RPMI8226 (cell line): ENCODE measurements at places on chromosomes 7 and 10.

- DNase-seq = no peak
These were observed 14.6 kb downstream of the DRGX start for GRCh38 chr10:49381111-49381900.

GRCh38 chr7:126755381-126755780, 497.4 kb downstream of the GRM8 start:
- DNase-seq = no peak

GRCh38 chr10:37488792-37489657, 363.6 kb downstream of the ANKRD30A start:
- DNase-seq = no peak

GRCh38 chr10:17216901-17217395, 11.1 kb upstream of the VIM start:
- no peak for DNase-seq

GRCh38 chr7:111198255-111198654, 107.3 kb downstream of the LRRN3 start:
- no peak for DNase-seq

GRCh38 chr10:3853547-3854303, 68.7 kb upstream of the KLF6 start:
- DNase-seq = no peak

DNA sequence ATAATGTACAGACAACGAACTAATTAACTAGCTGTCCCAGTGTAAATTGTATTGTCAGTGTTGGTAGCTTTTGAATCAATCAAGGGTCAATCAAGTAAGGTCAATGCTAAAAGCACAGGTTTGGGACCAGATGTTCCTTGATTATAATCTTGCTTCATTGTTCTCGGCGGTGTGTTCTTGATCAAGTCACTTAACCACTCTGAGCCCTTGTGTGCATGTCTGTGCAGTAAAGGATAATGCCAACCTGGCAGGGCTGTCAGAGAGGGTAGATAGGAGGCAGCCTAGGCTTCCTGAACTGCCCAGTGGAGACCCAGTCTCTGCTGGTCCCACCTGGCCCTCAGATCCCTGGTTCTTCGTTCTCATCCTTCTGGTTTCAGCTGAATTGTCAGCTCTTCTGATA, 221.0 kb downstream of the EMX2 start:
- no peak for DNase-seq

DNA sequence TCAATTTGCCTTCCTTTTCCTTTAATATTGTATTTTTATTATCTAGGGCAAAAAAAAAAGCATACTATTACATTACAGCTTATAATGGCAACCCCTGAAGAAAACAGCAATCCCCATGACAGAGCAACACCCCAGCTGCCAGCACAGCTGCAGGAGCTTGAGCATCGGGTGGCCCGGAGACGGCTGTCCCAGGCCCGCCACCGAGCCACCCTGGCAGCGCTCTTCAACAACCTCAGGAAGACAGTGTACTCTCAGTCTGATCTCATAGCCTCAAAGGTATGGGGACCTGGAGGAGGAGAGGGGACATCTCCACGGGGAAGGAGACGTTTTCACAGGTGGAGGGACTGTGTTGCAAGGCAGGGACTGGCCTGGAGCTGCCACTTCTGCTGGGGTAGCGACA, 6.8 kb downstream of the STRA8 start:
- no peak for DNase-seq

DNA sequence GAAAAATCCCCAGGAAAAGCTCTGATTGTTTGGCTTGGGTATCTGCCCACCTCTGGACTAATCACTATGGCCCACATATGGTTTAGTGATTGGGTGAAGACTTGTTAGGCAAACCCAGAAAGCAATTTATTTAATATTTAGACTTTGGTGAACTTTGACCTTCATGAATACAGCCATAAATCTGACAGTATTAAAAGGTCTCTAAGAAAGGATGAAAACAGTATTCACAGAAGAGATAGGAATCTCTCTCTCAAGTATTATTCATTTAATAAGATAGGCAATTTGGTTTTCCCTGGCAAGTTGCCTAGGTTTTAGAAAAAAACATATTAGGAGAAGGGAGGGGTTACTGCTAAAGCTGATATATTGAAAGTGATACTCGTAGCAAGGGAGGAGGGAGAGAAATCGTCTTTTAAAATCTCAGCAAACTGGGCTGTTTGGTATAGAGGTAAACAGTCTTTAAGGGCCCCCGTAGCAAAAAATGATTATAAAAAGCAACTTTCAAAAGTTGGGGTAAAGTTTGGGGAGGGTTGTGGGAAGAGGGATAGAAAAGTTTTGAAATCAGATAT, 57.1 kb downstream of the LSMEM1 start:
- DNase-seq = peak; percentile 4

DNA sequence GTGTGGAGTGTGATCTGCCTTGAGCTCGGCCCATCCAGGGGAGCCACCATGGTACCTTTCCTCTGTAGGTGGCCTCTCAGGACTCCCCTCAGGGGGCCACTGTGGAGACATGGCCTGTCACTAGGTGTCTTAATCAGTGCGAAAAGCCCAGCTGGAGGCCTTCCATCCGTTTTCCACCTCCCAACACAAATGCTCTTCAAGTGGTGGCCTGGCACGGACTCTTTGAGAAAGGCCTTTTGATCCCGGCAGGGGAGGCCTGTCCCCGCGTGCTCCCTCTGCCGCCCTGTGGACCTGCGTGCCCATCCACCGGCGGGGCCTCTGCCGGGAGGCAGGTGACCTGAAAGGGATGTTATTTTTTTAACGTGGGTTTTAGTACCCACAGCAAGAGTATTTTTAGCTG, 149.5 kb downstream of the RGS10 start:
- DNase-seq = no peak

DNA sequence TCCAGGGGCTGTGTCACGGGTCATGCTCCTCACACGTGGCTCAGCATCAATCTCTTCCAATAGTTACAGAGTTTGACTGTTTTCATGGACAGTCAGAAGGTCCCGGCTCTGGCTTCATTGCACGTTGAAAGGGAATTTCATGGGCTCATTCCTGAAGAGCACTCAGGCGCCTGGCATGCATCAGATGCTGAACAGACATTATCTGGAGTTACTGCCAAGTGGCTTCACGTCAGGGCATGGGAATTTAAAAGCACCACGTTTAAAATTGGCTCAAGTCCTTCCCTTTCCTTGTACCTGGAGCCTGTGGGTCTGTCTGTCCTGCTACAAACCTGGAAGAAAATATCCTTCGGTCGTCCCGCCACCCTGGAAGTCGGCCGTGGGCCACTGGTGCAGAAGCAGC, 50.4 kb downstream of the CFAP46 start:
- no peak for DNase-seq

DNA sequence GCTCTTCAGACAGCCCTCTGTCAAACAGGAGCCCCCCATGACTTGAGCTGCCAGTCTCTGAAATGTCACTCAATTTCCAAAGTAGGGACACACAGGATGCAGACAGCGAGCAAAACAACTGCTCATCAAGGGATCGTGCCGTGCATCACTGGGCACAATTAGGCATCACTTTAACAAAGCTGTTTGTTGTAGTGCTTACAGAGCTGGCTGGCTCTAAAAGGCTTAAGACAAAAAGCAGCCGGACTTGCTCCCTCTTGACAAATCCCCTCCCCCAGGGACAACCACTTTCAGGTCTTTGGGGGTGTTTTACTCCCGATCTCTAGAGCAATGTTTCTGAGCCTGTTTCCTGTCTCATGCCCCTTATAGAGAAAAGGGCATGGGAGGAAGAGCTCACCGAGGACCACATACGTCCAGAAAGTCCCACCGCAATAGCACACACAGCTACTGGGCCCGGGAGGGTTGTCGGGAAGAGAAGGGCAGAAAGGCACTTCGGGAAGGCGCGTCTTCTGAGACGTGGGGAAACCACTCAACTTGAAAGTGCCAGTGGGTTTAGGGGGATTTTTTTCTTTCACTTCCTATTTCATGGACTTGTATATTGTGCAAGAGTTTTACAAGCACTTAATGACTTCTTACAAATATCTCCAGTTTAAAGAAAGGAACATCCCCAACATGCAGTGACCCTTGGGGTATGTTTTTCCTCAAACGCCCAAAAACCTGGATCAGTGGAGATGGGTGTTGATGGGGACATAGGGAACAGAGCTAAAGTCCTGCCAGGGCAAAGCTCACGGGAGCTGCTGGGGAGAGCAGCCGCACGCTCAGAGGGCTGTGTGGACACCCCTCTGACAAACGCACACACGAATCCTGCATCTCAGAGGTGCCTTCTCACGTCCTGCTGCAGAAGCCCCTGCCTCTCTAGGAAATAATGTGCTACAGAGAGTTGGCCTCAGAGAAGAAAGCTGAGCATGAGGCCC, 27.1 kb downstream of the LRRC20 start:
- no peak for DNase-seq

- no peak for DNase-seq
These were observed 608.4 kb upstream of the KCND2 start for GRCh38 chr7:119664601-119665000.

- no peak for DNase-seq
These were observed 655 bp downstream of the SP8 start for GRCh38 chr7:20786049-20786412.

DNA sequence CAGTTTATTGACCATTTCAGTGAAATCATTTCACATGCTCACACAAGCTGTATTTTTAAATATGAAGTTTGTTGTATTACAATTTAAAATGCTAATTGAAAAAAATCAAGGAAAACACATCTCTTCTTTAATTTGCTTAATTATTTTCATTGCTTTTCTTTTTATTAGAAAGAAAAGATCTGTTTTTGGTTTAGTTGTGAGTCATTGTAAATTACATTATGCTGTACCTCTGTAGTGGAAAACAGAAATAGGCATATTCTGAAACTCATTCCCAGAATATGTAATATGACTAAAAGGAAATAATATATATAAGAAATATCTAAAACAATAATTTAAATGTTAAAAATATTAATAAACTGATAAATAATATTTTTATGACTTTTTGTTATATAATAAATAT, 161.9 kb downstream of the HGF start:
- DNase-seq = no peak

DNA sequence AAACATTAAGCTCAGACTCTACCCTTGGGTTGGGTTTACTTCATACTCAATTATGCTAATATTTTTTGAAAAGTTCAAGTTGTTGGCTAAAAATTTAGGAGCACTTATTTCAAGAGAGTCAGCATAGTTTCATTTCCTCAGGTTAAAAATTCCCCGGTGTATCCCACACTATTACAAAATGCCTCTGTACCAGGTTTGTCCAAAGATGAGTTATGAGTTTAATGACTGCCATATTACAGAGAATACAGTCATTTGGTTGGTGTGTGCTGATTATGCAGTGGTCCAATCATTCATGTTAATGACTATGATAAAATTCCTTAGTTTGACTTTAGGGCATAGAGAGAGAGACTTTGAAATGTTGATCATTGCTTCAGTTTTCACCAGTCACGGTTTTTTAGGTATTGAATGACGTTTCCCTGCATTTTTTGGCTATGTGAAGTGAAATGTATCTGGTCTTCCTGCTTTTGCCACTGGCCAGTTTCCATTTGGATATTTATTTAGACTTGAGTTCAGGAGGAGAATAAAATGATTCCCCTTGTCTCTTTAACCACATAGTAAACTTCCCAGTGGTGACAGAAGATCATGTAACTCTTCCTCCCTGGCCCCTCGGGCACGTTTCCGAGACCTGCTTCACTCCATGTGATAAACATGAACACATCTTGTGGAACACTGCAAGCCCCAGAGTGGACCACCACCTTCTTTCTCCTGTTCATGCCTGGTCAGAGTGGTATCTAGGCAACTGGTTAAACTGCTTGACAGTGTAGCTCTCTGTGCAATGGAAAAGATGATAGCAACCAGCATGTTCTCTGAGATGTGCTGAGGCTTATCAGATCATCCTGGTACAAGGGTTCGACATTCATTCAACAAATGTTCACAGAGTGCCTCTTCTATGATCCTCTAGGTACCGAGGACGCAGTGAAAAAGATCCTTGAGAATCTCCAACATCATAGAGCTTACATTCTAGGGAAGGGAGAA, 153.6 kb downstream of the CACNB2 start:
- no peak for DNase-seq

DNA sequence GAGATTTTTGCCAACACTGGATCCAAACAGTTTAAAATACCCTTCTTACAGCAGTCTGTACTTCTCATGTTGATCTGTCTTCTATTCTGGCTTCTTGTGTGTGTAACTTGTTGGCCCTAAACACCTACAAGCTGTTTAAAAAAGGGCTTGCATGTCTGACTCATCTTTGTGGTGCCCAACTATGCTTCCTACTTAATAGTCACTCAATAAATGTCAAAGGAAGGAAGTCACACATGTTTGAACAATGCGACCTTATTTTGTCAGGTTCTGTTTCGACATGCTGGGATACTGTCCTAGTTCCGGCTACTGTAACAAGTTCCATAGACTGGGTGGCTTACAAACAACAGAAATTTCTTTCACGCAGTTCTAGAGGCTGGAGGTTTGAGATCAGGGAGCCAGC, 9.4 kb upstream of the GRK5 start:
- DNase-seq = no peak

DNA sequence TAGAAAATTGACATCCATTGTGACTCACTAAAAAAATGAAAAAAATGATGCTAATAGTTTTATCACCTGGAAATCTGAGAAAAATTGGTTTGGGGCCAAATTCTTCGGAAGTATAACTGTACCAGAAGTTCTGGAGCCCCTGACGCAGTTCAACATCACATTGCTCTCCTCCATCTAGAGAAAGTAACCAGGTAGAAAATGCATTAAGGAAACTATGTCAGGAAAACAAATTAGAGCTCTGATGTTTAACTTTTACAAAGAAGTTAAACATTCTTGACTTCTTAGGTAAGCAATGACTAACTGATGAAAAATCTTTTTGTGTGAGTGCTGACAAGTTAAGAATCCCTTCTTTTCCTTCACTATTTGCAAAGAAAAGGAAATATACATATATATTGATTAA, 61.1 kb upstream of the TMEM196 start:
- no peak for DNase-seq

DNA sequence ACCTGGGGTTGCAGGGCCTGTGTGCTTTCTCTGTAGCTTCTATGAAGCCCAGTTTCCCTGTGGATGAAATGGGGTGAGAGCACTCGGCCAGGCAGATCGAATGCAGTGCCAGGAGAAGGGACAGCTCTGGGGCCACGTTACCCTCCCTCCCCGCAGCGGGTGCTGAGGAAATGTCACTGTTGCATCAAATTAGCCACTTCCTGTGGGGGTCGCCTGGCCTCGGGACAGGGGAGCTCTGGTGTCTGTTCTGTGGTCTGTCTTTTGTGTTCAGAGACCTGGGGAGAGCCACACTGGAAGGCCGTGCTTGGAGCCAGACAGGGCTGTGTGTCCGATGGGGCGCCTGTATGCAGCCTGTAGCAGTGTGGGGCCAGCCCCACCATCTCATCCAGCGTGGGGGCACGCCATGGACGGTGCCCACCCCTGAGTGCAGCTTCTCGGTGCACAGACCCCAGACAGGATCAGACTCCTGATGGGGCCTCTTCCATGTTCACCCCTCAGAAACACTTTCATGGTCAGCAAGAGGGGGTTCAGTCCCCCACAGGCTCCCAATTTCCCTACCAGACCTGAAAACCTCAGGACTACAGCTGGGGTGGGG, 13.6 kb downstream of the TTYH3 start:
- no peak for DNase-seq
